ENCODE measurements at places on chromosomes 4 and X.

DNA sequence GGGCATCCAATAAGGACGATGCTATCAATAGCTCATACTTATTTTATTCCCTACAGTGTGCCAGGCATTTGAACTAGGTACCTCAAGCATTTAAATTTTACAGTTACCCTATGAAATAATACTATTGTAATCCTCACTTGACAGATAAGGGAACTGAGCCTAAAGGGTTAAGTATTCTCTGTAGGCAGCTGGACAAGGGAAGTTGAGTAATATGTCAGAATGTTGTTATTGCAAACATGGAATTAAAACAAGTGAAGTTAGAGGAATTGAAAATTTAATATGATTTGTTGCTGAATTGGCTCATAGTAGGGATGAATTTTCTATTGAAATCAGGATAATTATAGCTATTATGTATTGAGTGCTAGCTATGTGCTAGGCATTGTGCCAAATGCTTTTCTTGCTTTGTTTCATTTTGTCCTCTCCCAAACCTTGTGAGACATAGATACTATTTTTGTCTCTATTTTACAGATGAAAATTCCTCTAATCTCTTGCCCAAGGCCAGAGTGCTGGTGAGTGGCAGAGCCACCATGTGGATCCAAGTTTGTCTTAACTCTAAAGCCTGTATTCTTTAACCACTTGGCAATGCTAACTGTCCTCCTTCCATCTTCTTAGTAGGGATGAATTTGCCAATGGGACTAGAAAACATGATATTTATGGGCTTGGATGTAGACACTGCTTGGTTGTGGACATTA is 58.1 kb downstream of the TMEM164 start:
- DNase-seq = peak; percentile 21

DNA sequence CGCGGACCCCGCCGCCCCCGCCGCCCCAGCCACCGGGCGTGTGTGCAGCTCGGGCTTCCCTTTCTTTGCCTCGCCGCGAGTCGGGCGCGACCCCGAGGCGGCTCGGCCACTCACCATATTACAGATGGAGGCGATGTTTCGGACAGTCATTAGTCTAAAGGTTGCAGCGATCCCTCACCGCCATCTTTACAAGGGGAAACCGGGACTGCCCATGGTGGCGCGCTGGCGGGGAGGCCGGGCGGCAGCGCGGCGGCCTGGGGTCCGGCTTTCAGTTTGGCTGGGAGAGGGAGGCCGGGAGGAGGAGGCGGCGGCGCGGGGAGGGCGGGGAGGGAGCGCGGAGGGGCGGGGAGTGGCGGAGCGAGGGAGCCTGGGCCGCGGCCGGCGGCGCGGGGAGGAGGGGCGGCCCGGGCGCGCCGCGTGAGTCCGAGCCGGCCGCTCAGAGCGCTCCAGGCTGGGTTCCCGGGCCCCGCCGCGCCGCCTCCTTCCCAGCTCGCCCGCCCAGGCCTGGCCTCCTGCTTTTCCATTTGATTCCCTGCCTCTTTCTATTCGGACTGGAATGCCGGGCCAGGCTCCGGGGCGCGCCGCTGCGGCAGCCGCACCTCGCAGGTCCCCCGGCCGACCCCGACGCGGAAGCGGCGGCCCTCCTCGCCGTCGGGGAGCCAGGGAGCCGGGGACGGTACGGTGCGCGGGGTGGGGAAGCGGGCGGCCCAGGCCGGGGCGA is at the start of gene USP46:
Gene USP46 (minus strand): TSS at position 301 of the 721 bp plus-strand sequence. CDS start 151 bp downstream, at position 150.
- DNase-seq = peak; percentile 84

GRCh38 chrX:75114638-75115037 is 41.4 kb downstream of the ABCB7 start:
- no peak for DNase-seq

GRCh38 chrX:125681058-125681457 is 361.4 kb downstream of the TEX13C start:
- DNase-seq = no peak

- DNase-seq = no peak
Measured at GRCh38 chr4:142130666-142131065, 494.3 kb downstream of the IL15 start.

Measured in NB4 (cell line).